ENCODE measurements at places on chromosomes 3 and 15.

GRCh38 chr3:38990621-38991020 lies 61.1 kb downstream of the SCN11A start:
- no peak for DNase-seq

DNA sequence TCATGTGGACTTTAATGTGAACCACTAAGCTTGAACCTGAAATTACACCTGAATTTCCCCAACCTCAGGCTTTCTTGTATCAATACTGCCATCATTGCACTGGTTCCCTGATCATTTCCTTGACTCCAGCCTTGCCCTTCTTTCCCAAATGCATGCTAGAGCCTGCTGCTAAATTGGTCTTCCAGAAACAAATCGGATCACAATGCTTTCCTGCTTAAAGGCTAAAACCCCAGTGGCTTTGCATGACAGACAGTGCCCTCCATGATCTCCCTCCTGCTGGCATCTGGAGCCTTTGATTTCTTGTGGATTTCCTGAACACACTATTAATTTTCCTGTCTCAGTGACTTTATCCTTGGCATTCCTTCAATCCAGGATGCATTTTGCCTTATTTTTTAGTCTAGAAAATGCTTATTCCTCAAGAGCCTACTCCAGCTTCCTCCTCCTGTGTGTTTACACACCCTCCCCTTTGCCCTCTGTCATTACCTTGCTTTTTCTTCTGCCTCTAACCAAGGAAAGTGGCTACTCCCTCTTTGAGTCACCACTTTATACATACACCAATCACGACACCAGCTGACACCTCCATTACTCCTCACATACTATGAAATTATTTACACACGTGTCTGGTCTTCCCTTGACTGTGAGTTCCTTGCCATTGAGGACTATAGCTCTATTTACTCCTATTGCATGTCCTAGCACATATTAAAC lies 214.6 kb downstream of the KCNAB1 start:
- DNase-seq: no peak

DNA sequence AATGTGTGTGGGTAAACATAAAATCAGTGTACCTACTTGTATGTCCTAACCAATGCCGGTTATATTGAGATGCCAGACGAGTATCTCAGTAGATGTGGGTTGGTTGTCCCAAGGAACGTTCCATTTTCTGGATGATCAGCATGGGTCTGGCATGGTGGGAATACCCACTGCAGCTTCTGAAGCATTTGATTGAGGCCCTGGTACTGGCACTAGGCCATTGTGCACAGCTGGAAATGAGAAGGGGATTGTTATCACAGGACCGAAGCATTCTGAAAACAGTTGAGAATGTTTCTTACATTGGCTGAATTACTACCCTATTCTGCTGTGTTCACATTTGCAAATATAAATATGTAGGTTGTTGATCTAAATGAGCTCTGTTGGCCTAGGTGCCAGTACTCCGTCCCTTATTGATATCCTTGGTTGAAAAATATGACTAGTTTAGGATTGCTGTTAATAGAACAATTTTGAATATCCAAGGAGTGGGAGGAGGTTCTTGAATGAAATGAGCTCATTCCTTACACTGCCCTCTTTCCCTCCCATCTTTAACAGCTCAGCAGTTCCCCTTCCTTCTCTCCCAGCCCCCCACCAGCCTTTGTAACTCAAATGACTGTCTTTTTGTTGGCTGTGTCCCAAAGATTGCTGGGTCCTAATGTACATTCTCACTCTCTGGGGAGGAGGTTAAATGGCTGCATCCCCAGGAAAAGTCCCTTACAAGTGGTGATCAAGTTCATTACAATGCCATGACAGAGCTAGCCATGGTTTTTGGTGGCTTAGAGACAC lies 293.3 kb upstream of the TPM1 start:
- DNase-seq: no peak

DNA sequence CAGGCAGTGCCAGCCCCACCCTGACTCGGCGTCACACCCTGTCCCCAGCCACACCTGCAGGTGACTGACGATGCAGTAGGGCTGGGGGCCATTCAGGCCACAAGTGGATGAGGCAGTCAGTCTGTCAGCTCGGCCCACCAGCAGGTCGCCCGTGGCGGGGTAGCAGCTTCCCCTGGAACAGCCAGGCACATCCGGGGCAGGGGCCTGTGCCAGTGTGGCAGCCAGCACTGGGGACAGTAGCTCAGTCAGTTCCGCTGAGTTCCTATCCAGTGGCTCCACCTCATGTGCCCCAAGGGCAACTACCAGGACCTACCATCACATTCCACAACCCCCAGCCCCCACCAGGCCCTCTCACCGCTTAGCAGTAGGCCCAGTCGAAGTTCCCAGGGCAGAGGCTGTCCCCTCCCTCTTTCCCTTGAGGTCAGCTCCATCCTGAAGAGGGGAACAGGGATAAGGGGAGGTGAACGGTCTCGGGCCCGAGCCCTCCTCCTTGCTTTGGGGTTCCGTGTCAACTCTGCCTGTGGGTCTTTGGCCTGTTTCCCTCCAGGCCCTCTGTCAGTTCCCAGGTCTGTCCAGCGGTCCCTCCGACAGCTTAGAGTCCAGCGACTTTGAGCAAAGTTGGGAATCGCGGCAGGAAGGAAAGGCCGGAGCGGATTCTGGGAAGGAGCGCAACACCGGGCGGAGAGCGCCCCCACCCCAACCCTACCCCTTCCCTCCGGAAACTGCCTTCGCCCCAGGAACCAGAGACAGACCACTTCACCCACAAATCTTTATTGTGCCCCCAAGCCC lies at the start of gene LAMB2:
TSS of gene LAMB2 (minus strand) at position 614 of the 789 bp plus-strand sequence. CDS start at position 431, 183 bp downstream.
- no peak for DNase-seq

- no peak for DNase-seq
Measured at GRCh38 chr3:78912687-78913086, 855.1 kb downstream of the ROBO1 start.

- DNase-seq: no peak
Measured at GRCh38 chr15:77021803-77022381, 27.0 kb downstream of the PSTPIP1 start.

- DNase-seq: no peak
Measured at GRCh38 chr3:195087328-195087727, 183.6 kb downstream of the XXYLT1 start.

DNA sequence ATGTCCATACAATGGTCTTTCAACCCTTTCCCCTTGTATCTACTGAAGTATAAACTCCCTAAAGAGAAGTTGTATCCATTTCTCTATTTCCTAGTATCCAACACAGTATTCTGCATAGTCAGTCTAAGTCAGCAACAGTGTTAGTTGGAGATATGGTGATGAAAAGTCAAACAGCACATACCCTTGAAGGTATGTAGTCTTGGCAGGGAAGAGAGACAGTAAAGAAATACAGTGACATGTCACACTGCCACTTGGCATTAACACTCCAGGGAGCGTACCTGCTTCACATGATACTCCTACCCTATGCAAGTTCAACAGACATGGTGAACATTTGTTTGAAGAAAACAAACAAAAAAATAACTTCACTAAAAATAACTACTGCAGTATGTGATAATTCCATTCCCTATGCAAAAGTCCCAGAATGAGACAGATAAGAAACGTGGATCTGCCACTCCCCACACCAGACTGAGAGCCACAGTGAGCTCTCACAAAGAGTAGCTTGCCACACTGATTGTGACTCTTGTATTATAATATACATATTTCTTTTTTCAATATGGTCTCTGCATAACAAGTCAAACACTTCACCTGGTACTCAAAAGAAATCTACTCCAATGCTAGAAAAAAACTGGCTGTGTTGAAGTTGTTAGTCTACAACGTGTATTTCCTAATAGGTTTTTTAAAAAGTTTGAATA lies 5.9 kb downstream of the PDCD10 start:
- DNase-seq: no peak

DNA sequence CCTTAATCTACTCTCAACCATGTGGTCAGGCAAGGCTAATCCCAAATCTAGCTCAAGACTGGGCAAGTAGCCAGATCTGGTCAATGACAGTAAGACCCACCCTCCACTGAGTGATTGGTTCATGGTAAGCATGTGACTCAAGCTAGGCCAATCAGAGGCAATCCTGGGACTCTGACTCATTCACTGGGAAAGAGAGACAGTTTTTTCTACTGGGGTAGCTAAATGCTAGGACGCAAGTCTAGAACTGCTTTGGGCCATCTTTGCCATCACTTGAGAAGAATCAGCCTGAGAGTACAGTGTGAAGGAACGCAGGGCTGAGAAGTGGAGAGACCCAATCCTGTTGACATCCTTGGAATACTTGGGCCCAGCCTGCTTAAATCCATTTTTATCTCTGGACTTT lies 9.4 kb upstream of the RAD18 start:
- DNase-seq: no peak

DNA sequence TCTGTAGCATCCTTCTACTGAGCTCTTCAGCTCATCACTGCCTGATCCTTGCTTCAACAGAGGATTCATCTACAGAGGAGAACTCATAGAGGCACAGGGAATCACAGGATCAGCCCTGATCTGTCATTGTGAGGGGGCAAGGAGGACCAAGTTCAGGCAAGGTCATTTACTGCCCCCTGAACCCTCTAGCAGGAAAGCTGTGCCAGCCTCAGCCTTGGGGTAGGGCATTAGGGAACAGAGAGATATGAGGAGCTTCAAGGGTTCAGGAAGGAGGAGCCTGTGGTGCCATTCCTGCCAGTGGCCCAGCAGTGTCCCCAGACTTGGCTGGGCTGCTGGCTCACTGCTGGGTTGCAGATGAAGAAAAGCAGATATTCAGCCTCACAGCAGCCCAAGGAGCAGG lies 8.2 kb downstream of the CHST14 start:
- no peak for DNase-seq

DNA sequence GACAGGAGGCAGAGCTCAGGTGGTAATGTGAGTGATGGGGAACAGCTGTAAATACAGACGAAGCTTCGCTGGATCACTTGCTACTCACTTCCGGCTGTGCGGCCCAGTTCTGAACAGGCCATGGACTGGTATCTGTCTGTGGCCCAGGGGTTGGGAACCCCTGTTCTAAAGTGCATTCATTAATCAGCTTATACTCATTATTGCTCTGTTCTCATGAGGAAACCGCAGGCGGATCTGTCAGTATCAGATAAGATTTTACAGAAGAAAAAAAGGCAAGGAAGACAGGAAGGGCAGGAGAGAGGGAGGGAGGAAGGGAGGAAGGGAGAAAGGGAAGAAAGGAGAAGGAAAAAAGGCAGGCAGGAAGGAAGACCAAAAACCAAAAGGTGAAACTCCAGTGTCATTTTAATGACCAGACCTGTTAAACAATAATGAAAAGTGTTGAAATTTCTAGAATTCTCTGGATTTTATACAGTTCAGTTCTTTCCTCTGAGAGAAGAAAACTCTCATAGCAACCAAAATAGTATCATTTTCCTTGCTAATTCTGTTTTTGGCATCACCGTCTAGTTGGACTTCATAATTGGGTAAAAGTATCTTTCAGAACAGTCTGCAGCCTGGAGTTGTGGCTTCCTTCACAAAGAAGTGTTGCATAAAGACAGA lies 128.0 kb upstream of the PROK2 start:
- DNase-seq: no peak

DNA sequence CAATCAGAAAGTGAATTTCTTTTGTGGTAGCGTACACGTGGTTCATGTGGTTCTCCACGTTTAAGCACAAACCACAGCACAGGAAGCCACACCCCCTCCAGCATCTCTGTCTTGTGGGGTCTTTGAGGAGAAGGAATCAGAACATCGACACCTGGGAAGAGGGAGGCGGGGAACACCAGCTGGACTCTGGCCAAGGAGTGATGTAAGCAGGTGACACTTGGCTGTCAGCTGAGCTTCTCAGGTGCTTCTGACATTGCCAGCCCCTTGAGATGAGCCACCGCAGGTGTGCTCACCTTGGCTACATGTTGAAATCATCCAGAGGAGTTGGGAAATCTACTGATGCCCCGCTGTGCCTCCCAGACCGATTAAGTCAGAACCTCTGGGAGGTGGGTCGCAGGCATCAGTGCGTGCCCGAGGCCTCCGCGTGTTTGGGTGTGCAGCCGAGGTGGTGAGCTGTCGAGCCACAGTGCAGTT lies 85.0 kb downstream of the FAM81A start:
- no peak for DNase-seq

GRCh38 chr3:24680214-24680967 lies 185.7 kb upstream of the THRB start:
- DNase-seq: no peak

DNA sequence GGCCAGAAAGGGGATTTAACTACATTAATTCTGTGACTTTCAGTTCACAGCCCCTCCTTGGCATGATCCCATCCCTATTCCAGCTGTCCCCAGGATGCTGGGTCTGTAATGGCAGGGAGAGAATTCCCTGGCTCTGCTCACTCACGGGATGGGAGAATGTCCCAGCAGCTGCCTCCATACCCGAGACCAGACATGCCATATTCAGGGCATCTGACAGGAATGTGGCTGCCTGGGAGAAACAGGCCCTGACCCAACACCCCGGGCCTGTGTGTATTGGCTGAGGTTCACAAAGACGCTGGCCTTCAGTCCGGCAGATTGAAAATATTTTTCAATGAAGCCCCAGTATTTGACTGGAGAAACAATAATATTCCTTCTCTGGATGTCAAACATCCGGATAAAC lies 83.6 kb upstream of the SMAD3 start:
- no peak for DNase-seq

DNA sequence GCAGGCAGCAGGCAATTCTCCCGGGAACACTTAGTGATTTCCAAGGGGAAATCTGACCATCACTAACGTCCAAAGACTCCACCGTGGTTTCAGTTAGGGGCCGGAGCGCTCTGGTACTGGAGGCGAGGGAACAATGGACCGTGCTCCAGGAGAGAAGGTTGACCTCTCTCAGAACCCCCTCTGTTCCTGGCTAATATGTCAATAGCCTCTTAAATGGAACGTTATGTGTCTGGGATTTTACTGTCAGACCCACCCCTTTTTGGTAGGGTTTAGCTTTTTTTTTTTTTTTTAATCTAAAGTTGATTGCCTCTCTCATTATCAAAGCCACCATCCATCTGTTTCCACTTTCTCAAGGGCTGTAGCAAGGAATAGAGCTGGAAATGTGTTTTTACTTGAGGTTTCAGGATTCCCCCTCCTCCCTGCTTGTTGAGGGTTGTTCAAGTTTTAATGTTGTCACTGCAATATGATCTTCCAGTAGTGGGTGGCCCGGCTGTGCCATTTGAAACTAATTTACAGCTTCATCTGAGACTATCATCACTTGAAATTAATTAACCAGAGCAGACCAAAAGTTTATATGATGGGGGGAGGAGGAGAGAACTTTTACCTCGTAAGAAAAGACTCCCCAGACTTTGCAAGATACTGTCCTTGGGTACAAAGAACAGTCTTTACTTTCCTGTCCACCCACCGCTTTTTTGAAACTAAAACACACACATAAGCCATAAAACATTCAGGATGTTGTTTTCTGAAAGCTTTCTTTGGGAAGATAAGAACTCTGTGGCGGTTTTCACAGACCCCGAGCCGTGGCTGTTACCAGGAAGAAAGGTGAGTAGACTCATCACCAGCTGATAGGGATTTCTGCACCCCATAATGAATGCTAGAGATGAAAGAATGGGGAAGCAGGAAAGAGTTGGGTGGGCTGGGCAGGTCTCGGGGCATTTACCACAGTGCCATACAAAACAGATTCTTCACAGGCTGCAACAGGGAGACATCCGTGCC lies 187.8 kb downstream of the UACA start:
- no peak for DNase-seq

Measured in GM12878 (cell line).